ENCODE measurements at places on chromosomes 1 and 21. TPM values are rescaled to one million over a fixed set of nuclear protein-coding genes. Genes with fewer than 3 reads are reported as not detected.

The PTGFR gene
- polyA plus RNA-seq: 3.2 TPM

- no peak for DNase-seq
Observed at GRCh38 chr1:51729824-51730301, 113.0 kb downstream of the OSBPL9 start.

DNA sequence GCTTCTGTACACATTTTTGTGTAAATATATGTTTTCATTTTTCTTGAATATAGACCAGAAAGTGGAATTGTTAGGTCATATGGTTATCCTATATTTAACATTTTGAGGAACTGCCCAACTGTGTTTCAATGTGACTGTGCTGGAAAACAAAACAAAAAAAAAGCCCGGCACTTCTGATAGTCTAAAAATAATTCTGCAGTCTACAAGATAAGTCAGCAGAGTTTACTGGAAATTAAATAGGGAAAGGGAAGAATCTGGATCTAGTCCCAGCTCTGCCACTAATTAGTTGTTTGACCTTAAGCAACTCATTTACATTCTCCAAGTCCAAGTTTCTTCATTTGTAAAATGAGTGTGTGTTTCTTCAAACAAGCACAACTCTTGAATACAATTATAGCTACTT lies 869.1 kb upstream of the B3GALT2 start:
- no peak for DNase-seq

DNA sequence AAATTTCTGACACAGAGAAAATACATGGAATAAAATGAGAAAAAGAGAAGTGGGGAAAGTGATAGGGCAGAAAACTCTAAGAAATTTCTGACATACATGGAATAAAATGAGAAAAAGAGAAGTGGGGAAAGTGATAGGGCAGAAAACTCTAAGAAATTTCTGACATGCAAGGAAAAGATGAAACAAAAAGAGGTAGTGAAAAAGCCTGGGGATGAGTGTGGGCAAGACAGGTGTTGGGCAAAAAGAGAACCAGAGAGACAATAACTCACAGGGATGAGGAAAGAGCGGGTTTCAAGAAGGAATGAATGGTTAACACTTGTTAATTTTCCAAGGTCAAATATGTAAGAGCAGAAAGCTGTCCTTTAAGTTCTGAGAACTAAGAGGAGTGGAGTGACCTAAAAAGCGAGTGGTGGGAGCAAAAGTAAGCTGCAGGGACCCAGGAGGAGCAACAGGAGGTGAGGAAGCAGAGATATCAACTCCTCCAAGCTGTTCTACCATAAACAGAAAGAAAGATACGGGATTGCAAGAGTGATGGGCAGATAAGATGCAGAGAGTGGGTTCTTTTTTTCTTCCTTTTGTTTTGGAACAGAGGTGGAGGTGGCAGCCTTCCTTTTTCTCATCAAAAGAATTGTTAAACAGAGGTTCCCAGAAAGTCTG lies 29.9 kb upstream of the EXO1 start:
- DNase-seq: no peak

- no peak for DNase-seq
Observed at GRCh38 chr21:46253610-46254124, 25.1 kb upstream of the LSS start.

The ELF3 gene
- 97.8 TPM for polyA plus RNA-seq

DNA sequence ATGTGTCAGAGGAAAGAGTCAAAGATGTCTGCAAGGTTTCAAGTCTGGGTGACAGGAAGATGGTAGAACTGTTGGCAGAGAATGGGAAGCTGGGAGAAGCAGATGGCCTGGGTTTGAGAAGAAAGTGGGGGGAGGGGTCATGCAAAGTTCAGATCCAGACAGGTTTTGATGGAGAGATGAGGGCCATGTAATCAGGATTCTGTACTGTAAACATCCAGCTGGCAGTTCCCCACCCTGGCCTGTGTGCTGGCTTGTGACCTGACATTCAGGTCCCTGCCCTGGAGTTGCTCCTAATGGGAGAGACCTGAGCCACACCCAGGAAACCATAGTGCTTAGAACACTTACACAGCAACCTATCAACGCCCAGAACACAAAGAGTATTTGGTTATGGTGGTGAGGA lies 15.6 kb upstream of the ETV3 start:
- DNase-seq: no peak

The NEXN gene
- 13.4 TPM for polyA plus RNA-seq

DNA sequence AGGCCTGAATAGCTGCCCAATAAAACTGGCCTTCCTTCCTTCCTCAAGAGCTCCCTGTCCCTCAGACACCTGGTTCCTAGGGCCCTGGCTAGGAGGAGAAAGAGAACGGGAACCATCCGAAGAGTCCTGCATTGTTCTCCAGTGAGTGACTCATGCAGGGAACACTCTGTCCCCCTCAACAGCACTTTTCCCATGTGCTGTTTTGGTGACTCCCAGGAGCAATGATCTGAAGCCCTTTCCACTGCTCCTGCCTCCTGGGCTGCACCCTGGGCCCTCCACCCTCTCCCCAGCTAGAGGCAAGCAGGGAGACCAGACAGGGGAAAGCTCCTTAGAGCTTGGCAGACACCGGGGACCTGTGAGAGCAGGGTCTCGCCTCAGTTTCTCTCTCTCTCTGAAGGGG lies 18.9 kb downstream of the TNNT2 start:
- DNase-seq: no peak

The GPR161 gene
- 20.7 TPM for polyA plus RNA-seq

DNA sequence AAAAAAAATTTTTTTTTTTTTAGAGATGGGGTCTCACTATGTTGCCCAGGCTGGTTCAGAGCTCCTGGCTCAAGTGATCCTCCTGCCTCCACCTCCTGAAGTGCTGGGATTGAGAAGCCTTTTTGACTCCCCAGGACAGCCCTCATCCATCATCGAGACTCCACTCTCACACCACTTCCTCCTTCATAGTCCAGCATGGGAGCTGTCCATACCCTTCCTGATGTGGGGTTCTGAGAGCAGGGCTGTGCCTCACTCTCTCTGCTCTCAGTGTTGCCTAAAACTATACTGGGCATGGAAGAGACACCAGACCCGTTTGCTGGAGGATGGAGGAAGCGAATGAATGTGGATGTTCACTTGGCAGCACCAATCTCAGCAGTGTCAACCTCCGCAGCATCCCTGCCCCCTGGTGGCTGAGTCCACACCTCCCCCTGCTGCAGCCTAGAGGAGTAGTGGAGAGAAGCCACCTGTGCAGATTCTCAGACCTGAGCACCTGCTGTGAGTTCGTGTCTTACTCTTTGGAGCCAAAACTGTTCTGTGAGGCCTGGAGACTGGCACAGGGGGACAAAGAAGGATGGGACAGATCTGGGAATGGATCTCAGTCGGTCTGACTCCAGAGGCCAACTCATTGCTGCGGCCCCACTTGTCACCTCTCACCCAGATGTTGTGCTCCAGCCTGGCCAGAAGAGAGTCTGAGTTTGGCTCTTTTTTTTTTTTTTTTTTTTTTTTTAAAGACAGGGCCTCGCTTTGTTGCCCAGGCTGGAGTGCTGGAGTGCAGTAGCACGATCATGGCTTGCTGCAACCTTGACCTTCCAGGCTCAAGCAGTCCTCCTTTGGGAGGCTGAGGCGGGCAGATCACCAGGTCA lies 17.7 kb downstream of the TINAGL1 start:
- no peak for DNase-seq

DNA sequence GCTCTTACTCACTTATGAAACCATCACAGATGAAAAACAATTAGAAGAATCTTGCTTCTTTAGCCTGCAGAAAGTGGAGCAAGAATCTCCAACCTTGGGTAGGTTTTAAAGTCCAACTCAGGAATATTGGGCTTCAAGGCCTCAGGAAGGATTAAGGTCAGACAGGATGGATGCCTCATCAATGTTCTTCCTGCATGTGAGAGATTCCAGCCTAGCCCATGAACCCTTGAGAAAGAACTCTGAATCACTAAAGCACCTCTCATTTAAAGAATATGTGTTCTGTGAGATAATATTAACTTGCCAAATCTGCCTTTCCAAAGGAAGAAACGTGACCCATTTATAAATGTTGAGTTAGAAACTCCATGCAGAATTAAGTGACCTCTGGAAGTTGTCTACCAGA lies 345.2 kb upstream of the CAMK1G start:
- no peak for DNase-seq

The PTPN7 gene
- polyA plus RNA-seq: 1.8 TPM

The S100B gene
- 13.8 TPM for polyA plus RNA-seq
